Glomerular endothelial cell (primary cell): ENCODE measurements at places on chromosomes 4 and X. TPM values are rescaled to one million over a fixed set of nuclear protein-coding genes. Genes with fewer than 3 reads are reported as not detected.
A peak's percentile ranks its signal among the peaks of the same experiment; 100 is the strongest.

GRCh38 chr4:82493721-82494425 lies 63.5 kb downstream of the ENOPH1 start:
- no peak for DNase-seq

GRCh38 chr4:111572470-111572869 lies 572.8 kb upstream of the FAM241A start:
- DNase-seq = no peak

- no peak for DNase-seq
These were observed 40.9 kb downstream of the BRCC3 start for GRCh38 chrX:155112171-155112570.

- DNase-seq = no peak
These were observed at the start of gene ACSL1 for GRCh38 chr4:184825896-184826690. ACSL1 (minus strand) TSS chr4:184825968; CDS start chr4:184803514, 22,454 bp downstream.

Gene EDA
- 0.10 and 0.53 TPM in 2 replicates for total RNA-seq

Gene RPS6KA3
- total RNA-seq = 91.6 and 109 TPM in 2 replicates

- no peak for DNase-seq
These were observed 443.5 kb downstream of the PCDH10 start for GRCh38 chr4:133592591-133592990.

Gene SRPX2
- total RNA-seq = 55.9 and 61.9 TPM in 2 replicates

GRCh38 chrX:72644946-72645345 lies 69.2 kb downstream of the PHKA1 start:
- no peak for DNase-seq

DNA sequence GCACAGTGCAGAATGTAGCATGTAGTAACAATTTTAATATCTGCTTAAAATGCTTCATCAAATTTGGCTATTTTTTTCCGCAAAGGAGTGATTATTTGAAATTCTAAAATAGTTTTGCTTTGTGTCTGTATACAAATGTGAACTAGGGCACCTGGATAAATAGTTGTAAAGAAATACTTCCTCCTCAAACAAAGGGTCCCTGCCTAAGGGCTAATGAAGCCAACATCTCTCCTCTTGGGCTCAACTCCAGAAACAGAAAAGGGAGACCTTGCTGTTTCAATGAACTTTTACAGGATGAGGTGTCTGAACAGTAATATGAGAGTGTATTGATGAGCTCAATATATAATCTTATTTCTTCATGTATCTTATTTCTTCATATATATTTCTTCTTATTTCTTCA lies 30.8 kb upstream of the SCOC start:
- DNase-seq = no peak

Gene NSG1
- total RNA-seq = 4.1 TPM in 1 of 2 replicates, not detected in the other

DNA sequence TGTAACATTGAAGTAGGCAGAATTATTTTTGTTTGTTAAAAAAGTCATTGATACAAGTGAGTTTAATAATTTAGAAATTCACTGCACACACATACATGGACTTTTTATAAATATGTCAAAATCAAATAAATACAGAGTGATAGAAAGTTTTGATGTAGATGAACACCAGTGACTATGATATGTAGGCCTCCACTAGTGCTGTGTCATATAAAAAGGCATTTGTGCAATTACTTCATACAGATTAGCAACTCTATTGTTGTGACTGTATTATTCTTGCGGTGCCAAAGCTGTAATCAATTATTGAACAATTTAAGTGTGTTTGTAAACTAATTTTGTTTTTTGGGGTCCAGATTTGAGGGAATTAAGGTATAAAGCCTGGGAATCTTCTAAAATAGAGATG lies 366.2 kb upstream of the PITX2 start:
- no peak for DNase-seq

- no peak for DNase-seq
These were observed 1.8 kb downstream of the SERPINA7 start for GRCh38 chrX:106036716-106037115.

GRCh38 chr4:128848461-128848860 lies 39.0 kb downstream of the JADE1 start:
- no peak for DNase-seq

DNA sequence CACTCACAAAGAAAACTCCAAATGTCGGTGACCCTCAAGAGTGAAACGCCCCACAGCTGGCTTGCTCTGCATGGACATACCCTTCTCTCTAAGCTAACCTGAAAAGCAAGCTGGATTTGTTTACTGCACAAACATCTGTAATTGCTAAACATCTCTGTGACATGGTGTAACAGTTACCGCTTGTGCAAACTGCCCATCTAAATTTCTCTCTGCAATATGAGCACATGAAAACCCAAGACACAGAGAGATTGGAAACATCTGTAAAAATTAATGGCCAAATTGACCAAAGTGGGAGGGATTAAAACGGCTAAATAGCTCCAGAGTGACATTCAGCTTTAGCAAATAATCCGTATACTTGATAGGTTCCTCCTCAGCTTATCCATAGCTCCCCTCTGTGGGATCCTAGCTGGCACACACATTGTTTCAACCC lies 155.0 kb upstream of the MAP3K15 start:
- no peak for DNase-seq

DNA sequence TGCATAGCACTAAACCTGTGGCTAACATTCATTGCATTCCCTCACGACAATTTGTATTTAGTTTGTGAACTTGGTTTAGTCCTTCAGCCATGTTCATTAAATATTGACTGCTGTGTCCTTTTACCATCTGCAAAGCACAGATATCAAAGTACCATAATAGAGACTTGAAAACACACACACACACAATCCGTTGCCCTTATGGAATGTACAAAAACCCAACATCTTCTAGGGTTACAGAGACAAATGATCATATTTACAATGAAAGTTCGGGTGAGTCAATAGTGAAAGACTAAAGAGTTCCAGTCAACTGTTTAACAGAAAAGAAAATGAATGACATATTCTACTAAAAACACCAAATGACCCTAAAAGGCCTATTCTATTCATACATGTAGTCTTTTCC lies 50.8 kb upstream of the TXK start:
- no peak for DNase-seq

DNA sequence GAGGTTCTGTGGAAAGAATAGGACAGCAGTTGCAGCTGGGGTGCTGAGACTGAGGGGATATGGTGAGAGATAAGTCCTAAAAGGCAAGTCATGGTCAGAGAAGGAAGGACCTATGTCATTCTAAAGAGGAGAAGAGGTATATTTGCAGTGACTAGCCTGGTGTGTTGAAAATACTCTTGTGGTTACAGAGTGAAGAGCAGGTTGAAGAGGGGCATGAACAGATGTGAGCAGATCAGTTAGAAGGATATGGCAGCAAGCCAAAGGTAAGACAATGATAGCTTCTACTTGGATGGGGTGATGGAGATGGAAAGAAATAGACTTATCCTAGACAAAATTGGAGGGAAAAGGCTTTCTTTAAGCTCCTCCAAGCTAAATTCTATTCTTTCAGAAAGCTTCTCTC lies 469.8 kb upstream of the CPEB2 start:
- DNase-seq = no peak

DNA sequence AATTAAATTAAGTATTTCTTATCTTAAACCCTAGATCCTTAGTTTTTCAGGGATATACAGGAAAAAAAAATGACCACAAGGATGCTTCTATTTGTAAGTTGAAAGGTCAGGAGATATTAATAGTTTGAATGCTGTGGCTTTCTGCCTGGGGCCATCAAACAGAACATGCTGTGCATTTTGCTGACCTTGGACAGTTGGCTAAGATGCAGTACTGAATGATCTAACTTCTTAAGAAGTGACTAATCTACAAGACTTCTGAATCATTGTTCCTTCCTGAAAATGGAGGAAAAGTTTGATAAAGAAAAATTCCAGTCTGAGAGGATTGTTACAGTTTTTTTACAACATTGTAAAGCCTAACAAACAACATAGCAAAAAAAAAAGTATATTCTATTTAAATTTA lies 237.8 kb upstream of the JADE1 start:
- DNase-seq = peak; percentile 94

DNA sequence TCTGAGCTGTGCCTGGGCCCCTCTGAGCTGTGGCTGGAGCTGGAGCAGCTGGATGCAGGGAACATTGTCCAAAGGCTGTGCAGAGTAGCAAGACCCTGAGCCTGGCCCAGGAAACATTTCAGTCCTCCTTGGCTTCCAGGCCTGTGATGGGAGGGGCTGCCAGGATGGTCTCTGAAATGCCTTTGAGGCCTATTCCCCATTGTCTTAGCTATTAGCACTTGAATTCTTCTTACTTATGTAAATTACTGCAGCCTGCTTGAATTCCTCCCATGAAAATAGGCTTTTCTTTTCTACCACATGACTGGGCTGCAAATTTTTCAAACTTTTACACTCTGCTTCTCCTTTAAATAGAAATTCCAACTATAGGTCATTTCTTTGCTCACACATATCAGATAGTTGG lies 349.8 kb upstream of the KLHL4 start:
- no peak for DNase-seq

Gene DCLK2
- total RNA-seq = 4.4 and 10.0 TPM in 2 replicates

GRCh38 chr4:118849867-118850487 lies 14.1 kb upstream of the SEC24D start:
- DNase-seq = no peak

DNA sequence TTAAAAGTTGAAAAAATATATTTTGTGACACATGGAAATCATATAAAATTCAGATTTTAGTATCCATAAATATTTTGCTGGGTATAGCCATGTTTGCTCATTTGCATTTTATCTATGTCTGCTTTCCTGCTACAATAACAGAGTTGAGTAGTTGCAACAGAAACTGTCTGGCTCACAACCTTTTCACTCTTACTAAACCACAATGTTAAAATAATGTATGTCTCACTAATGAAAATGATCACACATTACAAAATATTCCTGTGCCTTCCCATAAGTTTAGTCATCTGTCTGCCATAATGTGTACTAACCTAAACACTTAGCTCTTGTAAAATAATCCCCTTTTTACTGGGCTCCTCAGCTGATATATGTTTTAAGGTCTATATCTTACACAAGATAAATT lies 174.0 kb upstream of the PRPS2 start:
- DNase-seq = no peak

Gene NDUFA1
- total RNA-seq = 64.1 and 69.8 TPM in 2 replicates

DNA sequence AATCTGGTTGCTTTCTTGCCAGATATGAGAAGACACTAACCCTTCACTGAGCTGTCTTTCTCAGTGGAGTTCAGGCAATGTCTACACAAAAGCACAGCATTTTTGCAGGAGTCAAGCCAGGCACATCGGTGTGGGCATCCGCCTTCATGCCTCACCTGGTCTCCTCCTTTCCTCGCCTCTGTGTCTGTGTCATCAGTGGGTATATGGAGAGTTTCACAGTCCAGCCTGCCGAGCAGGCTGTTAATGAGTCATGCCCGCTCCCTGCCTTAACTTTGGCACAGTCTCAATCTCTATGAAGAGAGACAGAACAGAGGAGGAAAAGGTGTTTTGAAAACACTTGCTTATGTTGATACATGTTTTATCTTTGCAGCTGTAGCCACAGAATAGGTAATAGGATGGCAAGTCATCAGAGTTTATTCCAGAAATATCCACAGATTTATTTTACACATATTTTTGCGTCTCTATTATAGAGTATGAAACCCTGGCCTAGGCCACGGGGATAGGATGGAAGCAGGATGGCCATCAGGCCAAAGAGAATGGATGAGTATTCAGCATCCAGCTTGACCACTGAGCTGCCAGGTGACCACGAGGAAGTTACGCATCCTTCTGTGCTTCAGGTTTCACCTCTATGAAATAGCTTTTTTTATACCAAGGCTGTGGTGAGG lies 32.8 kb upstream of the MAML3 start:
- DNase-seq = no peak

Gene SPRY1
- total RNA-seq = 22.0 and 87.3 TPM in 2 replicates

DNA sequence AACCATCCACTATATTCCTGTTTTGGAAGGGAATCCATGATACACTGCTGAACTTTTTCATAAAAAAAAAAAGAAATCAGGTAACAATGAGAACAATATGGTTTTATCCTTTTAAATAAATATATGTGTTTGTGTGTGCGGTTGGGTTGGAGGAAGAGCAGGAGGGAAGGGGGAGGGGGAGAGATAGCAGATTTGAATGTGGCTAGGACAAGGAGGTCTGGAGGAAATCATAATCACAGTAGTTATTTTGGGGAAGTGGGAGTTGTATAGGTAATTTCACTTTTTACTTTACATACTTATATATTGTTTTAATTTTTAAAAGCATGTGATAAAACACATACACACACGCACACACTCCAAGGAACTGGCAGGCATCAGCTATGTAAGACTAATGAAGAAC lies 134.5 kb upstream of the MBNL3 start:
- no peak for DNase-seq

- no peak for DNase-seq
These were observed 495.9 kb upstream of the FAM241A start for GRCh38 chr4:111649308-111649707.

- DNase-seq = no peak
These were observed 39.4 kb downstream of the GEMIN8 start for GRCh38 chrX:13990126-13990800.

Gene HPSE
- total RNA-seq = 3.5 and 6.0 TPM in 2 replicates

Gene NALF2
- 0.29 TPM in 1 of 2 replicates, not detected in the other for total RNA-seq

DNA sequence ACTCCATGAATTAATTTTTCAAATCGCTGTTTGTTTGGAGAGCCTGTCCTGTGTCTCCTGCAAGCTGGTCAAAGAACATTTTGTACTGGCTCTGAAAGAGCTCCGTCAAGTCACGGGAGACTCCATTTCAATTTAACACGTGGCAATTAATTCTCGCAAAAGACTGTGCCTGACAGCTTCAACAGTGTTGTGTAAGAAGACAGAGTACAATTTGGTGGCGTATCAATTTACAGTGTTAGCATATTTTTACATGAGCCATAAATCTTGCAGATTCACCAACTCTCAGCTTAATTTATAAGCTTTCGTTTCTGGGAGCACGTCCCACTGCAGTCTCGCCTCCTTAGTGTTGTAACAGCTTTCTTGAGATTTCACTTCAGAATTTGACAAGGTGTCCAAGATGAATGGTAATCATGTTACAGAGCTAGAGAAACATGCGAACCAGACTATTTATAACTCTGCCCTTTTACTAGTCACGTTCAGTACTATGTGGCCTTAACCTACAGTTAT lies 70.8 kb downstream of the RWDD4 start:
- no peak for DNase-seq

GRCh38 chr4:104979083-104979760 lies 167.5 kb upstream of the TET2 start:
- DNase-seq = no peak

DNA sequence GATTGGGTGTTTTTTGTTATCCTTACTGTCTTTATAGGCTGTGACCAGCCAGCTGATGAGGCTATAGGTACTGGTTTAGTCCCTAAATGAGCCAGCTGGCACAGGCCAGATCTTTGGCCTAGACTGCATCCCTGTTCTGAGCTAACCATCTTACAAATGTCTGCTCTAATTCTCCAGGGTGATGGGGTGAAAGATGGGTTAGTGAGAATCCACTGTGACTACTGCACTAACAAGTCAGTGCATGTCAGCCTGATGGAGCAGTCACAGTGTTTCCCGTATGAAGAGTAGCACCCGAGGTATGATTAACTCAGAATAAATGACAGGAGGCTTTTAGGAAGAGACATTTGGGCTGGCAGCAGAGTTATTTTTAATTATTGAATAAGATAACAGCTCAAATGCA lies 181.0 kb downstream of the DCTD start:
- DNase-seq = no peak
